Activated naive CD8-positive, alpha-beta T cell treated with anti-CD3 and anti-CD28 coated beads, Interleukin-2, amount 50 U/mL, for 16 hours (primary cell): ENCODE measurements at places on chromosomes 5 and 9.

- DNase-seq, result no peak
These were observed 83.2 kb upstream of the FST start for GRCh38 chr5:53397141-53397757.

GRCh38 chr5:176784218-176785165 is 25.9 kb upstream of the UNC5A start:
- no peak for DNase-seq

GRCh38 chr5:137145721-137146120 is 353.4 kb downstream of the SPOCK1 start:
- DNase-seq, result no peak

GRCh38 chr9:91911657-91912056 is 38.4 kb downstream of the ROR2 start:
- DNase-seq, result no peak

DNA sequence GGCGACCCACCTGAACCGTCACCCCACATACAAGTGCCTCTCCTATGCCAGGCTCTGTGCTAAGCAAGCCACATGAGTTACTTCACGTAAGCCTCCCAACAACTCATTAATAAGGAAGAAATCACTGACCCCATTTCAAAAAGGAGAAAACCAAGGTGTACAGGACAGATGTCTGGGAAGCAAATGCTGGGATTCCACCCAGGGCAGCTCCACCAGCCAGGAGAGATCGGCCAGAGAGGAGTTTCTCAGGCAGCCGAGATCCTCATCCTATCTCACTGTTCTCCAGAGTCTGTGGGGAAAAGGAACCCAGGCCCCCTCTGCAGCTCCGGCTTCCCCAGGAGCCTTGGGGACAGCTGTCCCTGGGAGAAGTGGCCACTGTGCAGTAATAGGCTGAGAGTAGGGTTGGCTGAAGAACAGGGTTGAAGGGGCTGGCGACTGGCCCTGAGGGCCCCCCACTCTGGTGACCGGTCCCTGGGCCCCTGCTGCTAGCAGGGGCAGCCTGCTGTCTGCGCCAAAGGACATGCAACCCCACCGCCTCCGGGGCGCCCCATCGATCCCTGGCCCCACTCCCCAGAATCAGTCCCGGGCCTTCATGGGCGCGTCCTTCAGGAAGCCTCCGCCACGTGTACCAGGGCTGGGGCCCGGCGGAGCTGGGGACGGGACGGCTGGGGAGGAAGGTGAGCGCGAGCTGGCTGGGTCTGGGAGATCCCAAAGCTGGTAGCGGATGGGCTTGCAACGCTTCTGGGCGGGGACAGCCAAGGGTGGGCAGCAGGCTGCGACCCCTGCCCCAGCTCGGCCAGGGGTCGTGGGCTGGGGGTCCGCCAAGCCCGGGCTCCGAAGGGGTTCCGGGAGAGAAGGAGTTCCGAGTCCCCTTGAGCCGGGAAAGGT is 44.1 kb upstream of the STXBP1 start:
- no peak for DNase-seq

GRCh38 chr5:74334062-74334761 is 306.3 kb downstream of the ENC1 start:
- no peak for DNase-seq

- no peak for DNase-seq
These were observed 188.4 kb downstream of the SLC12A2 start for GRCh38 chr5:128271859-128272464.

DNA sequence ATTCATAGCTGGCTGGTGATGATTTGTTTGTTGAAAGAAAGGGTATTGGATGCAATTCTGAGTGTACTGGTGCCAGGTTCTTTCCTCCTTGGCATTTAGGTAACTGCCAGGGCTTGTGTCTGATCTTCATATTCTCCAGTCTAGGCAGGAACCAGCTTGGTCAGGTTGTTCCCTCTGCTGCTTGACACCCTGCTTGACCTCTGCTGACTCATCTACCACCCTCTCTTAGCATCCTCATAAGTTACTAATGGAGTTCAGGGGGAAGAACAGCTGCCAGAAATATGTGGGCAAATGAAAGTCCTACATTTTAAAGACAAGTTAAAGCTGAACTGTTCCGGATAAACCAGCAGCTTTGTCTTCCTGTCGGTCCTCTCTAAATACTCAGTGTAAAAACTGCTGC is 116.1 kb upstream of the TNC start:
- DNase-seq, result no peak

DNA sequence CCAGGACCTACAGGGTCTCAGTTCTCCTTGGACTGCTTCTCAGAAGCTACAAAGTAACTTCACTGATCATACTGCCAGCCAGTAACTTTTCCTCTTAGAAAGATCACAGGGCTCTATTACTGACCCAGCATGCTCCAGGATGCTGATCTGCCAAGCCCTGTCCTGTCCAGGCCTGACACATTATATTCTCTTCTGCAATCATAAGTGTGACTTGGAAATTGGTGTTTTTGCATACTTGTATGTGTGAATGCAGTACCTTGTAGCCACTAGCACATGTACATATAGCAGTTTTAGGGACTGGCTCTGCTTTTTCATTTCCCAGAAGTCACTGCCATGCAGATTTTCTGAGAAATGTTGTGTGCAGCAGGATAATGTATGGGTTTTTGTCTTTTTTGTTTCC is 40.1 kb upstream of the CCNH start:
- DNase-seq, result no peak

DNA sequence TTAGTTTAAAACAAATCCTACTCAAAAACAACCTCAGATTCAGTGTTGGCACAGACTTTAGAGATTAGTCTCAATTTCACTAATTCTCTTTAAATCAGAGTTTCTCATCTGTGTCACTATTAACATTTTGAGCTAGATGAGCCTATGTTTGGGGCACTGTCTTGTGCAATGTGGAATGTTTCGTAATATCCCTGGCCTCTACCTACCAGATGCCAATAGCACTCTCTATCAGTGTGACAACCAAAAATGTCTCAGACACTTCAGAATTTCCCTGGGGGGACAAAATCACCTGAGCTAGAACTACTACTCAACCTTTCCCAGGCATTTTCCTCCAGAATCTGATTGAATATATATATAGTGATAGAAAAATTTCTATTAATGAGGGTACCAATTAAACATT is 465.2 kb upstream of the RGMB start:
- no peak for DNase-seq

GRCh38 chr5:167888393-167888792 is 403.1 kb upstream of the WWC1 start:
- DNase-seq, result no peak

GRCh38 chr9:127300886-127301447 is 36.4 kb downstream of the GARNL3 start:
- DNase-seq, result no peak

DNA sequence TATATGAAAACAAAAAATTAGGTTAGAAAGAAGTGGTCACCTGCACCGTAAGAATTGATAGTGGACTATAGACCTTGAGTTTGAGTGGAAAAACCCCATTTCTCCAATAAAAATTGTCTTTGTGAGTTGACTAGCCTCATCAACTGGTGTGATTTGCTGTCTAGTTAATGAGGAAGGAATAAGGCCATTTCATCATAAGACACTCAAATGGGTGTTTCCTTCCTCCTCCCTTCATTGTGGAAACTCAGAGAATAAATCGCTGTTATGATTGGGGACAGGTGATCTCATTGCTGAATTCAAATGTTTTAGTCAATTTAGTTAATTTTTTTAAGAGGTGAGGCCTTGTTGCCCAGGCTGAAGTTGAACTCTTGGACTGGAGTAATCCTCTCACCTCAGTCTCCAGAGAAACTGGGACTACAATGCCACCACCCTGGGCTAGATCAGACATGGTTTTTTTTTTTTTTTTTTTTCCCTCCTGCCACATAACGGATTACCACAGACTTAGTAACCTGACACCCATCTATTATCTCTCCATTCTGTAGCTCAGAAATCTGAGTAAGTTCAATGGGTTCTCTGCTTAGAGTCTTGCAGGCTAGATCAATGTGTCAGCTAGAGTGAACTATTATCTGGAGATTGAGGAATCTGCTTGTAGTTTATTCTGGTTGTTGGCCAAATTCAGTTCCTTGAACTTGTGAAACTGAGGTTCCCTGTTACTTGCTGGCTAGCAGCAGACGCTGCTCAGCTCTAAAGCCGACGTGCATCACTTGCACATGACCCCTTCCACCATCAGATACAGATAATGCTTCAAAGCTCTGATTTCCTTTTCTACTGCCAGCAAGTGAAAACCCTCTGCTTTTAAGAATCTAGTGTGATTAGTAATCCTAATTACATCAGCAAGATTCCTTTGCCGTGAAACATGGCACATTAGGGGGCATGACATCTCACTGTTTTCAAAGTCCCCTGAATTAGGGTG is 663.8 kb upstream of the CDH9 start:
- no peak for DNase-seq

GRCh38 chr9:110319781-110320492 is 17.7 kb downstream of the TXNDC8 start:
- no peak for DNase-seq

DNA sequence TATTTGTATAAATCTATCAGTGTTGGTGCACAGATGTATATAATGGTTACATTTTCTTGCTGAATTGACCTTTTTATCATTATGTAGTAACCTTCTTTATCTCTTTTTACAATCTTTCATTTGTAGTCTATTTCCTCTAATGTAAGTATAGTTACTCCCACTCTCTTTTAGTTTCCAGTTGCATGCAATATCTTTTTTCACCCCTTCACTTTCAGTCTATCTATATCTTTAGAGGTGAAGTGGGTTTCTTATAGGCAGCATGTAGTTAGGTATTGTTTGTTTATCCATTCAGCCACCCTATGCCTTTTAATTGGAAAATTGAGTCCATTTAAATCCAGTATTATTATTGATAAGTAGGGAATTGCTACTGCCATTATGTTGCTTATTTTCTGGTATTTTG is 6.1 kb upstream of the EMB start:
- DNase-seq, result no peak

DNA sequence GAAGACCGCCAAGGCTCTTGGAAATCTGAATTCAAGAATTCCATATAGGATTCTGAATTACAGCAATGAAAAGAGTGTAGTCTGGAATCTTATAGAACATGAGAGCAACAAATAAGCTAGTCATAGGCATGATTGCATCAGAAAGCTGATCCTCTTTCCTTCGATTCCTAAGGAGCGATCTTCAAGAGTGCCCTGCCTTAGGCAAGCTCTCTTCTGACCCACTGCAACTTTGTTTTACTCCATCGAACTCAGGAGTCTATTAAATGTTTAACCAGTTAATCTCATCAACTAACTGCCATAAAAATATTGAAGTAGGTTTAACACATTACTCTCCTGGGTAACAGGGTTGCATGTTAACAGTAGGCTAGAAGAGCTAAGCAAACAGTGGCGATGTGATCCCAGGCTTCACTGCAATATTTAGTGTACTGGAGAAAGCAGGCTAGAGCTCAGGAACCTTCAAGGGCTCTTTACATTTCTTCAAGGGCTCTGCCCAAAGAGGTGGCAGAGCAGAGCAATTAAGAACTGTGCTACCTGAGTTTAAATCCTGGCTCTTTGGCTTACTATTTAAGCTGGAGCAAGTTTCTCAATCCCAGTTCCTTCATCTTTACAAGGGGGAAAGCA is 146.3 kb downstream of the RORB start:
- DNase-seq, result no peak

DNA sequence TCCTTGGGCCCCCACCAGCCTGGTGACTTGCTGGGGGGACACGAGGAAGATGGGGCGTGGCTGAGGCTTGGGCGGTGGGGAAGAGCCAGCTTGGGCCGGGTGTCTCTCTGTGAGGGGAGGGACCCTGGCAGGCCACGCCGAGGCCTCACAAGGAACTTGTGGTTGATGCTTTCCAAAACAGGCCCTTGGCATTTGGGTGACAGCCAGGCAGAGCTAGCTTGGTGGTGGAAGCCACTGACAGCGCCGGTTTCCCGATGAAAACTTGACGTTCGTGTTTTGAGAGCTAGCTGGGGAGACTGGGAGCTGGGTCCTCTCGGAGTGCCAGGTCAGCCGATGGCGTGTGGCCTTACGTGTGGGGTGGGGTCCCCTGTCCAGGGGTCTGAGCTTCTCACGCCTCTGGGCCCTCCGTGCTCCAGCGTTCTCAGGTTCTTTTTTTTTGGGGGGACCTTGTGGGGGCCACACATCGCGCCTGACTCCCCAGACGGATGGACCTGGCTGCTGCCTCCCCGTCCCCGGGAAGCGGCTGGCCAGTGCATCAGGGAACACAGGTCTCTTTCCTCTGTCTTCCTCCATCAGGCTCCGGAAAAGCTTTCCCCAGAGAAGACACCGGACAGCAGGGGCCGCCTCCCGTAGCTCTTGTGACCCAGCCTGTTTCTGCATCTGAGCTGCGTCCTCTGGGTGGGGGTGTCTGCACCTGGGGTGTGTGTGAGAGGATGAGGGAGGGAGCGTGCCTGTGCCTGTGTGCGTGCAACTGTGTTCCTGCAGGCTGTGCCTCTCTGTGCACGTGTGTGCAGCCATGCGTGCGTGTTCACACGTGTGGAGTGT is 129.3 kb upstream of the LPCAT1 start:
- no peak for DNase-seq

DNA sequence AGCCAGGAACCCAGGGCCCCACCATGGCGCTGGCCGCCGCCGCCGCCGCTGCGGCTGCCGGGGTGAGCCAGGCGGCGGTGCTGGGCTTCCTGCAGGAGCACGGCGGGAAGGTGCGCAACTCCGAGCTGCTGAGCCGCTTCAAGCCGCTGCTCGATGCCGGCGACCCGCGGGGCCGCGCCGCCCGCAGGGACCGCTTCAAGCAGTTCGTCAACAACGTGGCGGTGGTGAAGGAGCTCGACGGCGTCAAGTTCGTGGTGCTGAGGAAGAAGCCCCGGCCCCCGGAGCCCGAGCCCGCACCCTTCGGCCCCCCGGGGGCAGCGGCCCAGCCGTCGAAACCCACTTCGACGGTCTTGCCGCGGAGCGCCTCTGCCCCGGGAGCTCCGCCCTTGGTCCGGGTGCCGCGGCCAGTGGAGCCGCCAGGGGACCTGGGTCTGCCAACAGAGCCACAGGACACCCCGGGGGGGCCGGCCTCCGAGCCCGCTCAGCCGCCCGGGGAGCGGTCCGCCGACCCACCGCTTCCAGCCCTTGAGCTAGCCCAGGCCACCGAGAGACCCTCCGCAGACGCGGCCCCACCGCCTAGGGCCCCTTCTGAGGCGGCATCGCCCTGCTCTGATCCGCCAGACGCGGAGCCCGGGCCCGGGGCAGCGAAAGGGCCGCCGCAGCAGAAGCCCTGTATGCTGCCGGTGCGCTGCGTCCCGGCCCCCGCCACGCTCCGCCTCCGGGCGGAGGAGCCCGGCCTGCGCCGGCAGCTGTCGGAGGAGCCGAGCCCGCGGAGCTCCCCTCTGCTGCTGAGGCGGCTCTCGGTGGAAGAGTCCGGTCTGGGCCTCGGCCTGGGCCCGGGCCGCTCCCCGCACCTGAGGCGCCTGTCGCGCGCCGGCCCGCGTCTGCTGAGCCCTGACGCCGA is 749 bp downstream of the SOWAHA start:
- DNase-seq, result no peak

DNA sequence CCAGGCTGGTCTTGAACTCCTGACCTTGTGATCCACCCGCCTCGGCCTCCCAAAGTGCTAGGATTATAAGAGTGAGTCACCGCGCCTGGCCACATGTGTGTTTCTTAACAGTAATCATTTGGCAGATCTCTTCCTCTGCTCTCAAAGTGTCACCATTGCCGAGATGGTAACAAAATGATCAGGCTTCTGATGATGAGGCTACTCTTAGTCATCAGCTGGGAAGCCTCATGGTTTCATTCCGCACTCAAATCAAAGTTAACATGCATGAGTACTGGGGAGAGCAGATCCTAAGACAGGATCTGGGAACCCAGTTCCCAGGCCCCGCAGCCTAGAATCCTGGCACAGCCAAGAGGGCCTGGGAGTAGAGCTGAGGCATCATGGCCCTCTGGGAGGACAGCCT is 27.4 kb downstream of the BARHL1 start:
- no peak for DNase-seq

- DNase-seq, result no peak
These were observed 1036.9 kb downstream of the EFNA5 start for GRCh38 chr5:106633825-106634224.
